ENCODE measurements at places on chromosomes 1 and 21.
A peak's percentile ranks its signal among the peaks of the same experiment; 100 is the strongest.

DNA sequence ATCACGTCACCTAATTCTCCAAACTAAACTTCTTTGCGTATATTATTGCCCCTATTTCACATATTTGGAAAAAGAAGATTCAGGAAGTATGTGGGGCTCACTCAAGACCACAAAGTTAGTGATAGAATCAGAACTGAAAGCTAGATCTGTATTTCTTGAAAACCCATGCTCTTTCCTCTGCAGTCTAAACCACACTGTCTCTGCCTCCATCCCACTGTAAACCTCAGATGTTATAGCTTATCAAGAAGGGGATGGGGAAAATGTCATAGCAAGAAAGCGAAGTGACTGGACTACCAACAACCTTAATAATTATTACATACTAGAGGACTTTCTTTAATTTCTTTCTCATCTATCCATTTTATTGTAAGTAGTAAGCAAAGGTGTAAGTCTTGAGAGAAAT is 257.7 kb upstream of the SGIP1 start:
- no peak for DNase-seq

DNA sequence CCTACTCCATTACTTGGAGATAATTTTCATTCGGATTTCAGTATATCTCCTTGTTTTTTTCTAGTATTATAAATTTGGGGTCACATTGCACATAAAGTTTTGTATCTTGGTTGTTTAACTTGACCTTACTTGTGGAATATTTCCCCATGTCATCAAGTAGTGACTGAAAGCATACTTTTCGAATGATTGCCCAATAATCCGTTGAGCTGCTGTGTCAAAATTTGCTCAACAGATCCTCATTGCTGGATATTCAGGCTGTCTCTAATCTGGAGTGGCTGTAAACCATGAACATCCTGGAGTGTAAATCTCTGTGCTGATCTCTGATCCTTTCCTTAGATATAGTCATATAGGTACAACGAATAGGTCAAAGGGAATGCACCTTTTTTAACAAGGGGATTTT is 4.9 kb downstream of the NIPAL3 start:
- DNase-seq = no peak

DNA sequence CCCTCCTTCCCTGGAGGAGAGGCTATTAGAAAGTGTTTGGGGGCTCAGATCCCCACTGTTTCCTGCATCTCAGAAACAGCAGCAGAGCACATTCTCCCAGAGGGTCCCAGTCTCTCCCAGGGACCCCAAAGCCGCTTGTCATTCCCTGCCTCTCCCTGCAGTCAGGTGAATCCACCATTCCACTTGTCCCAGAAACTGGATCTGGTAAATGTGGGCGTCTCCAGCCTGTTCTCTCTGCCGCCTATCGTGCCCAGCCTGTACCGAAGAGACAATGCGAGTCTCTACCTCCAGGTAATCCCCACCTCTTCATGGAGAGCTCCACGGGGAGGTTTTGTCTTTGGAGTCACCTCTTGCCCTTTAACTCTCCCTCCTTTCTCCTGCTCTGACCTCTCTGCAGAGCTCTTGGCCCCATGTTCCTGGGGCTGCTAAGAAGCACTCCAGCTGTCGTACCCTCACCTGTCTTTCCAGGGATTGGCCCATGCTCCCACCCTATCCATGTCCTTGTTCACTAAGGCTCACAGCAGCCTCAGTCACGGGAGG is 26.9 kb downstream of the INAVA start:
- no peak for DNase-seq

- no peak for DNase-seq
These were observed 6.7 kb upstream of the SAMD11 start for GRCh38 chr1:917076-917459.

GRCh38 chr21:36059823-36060158 is 535 bp downstream of the SETD4 start:
- DNase-seq = no peak

DNA sequence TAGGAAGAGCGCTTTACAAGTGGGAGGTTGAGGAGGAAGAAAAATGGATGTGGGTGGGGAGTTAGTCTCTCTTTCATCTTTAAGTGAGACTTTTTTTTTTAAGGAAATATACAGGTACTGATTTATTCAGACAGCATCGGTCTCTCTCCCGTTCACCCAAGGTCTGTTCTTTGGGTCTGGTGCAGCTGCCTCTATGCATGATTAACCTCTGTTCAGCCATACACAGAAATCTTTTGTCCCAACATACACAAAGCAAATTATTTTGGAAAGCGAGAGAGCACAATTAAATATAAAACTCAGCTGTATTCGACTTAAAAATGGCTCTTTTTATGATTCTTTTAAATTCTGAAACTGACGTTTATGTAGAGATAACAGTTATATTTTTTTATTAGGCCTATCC is 11.0 kb downstream of the PROX1 start:
- DNase-seq = no peak

GRCh38 chr1:91404151-91405012 is at the start of gene HFM1:
Gene HFM1 (minus strand): TSS chr1:91404837. CDS start chr1:91401082, 3,755 bp downstream.
- DNase-seq = peak; percentile 69

- DNase-seq = no peak
These were observed 10.4 kb upstream of the UHMK1 start for GRCh38 chr1:162487241-162487640.

DNA sequence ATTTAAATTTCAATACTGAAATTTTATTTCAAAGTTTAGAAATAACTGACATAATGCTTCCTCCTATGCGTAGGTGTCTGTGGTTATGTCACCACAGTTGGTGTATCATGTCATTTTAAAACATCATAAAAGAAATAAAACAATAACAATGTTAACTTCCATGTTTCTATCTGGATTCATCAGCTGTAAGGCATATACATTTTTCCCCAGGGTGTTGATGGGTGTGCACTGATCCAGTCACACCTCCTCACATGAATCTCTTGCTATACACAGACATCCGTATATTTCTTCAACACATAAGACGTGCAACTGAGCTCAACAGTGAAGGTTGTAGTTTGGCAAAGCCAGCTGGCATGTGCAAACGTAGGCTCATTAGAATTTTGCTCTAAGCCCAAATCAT is 6.2 kb downstream of the KCNA3 start:
- DNase-seq = no peak

DNA sequence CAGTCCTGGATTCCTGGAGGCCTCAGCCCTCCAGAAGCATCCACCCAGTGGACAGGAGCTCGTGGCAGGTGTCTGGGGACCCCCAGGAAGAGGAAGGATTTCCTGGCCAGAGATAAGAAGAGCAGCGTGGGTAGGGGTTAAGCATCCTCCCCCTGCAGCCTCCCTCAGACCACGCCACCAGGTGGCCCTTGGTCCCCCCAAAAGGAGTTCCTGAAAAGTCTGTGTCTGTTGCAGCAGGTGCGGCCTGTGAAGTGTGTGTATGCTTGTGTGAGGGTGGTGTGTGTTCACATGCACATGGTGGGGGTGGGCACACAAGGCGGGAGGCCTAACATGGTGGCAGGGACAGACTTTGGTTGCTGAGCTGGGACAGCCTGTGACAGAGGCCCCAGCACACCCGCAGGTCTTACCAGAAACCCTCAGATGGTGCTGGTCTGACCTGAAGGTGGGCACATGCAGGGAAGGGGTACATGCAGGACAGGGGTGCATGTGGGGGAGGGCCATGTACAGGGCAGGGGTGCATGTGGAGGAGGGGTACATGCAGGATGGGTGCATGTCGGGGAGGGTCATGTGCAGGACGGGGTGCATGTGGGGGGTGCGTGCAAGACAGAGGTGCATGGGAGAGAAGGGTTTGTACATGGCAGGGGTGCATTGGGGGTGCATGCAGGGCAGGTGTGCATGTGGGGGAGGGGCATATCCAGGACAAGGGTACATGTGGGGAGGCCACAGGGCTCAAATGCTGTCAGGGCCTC is 18.2 kb upstream of the RUNX3 start:
- no peak for DNase-seq

DNA sequence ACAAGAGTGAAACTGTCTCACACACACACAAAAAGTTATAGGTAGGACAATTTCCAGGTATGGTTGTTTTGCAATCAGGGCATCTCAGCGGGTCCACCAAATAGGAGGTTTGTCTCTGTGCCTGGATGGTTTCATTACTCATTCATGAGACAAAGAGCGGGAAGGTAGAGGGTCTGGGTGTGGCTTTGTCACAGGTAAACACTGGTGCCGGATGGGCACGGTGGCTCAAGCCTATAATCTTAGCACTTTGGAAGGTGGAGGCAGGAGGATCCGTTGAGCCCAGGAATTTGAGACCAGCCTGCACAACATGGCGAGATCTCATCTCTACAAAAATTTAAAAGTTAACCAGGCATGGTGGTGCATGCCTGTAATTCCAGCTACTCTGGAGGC is 16.3 kb upstream of the ERVH48-1 start:
- no peak for DNase-seq

DNA sequence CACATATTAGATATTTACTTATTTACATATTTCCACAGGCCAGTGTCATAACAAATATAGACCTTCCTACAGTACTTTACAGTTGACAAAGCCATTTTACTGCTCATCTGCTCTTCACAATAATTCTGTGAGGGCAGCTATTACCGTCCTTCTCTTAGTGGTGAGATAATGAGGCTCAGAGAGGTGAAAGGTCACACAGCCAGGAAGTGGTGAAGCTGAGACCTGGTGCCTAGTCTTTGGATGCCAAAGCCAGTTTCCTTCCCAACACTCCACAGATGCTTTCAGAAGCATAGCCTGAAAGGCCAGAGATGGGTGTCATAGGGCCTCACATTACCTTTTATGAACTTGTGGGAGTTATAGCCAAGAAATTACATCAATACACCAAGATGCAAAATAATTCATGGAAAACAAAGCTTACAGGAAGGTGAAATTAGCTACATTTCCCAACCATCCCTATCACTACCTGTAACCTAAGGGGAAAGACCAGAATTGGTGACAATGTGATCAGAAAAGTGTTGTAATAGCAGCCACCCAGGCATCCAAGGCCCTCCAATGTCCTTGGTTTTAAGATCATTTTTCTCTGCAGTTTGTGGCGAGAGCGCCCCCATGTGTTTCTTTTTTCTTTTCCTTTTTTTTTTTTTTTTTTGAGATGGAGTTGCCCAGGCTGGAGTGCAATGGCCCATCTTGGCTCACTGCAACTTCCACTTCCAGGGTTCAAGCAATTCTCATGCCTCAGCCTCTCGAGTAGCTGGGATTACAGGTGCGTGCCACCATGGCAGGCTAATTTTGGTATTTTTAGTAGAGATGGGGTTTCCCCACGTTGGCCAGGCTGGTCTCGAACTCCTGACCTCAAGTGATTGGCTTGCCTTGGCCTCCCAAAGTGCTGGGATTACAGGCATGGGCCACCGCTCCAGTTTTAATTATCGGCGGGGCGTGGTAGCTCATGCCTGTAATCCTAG is 26.5 kb upstream of the RPL11 start:
- no peak for DNase-seq

DNA sequence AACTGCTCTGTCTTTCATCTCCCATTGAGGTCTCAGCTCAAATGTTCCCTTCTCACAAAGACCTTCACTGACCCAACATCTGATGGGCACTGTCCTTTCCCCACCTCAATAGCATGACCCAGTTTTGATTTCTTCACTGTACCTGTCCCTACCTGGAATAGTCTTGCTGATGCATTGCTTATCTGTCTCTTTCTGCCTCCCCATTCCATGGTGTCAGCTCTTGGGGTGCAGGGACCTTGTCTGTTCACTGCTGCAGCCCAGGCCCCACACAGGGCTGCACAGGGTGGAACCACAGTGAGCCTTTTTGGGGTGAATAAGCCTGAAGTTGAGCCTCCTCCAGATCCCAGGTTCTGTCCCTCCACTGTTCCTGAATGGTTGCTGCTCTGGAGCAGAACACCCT is 414.9 kb downstream of the PTPRU start:
- no peak for DNase-seq

GRCh38 chr1:100455478-100456072 is 82.4 kb upstream of the GPR88 start:
- no peak for DNase-seq

GRCh38 chr1:102842606-102843005 is 265.7 kb downstream of the COL11A1 start:
- no peak for DNase-seq

DNA sequence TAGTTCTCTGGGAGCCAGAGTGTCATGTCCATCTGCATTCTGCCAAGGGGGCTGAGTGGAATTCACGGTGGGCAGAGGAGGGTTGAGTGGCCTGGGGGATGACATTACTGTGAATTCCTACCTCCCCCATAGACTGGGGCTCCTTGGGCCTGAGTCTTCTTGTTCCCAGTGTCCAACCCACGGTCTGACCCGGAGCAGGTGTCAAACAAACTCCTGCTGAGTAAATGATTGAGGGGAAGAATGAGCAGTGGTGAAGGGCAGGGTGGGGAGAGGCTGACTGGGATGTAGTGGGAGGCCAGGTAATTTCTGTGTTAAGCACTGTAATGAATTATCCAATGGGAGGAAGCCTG is 597.6 kb downstream of the MATN1 start:
- no peak for DNase-seq

- DNase-seq = no peak
These were observed 33.6 kb upstream of the GNG5 start for GRCh38 chr1:84539972-84540371.

GRCh38 chr1:160567858-160568682 is 11.2 kb downstream of the CD84 start:
- peak; percentile 64 for DNase-seq

DNA sequence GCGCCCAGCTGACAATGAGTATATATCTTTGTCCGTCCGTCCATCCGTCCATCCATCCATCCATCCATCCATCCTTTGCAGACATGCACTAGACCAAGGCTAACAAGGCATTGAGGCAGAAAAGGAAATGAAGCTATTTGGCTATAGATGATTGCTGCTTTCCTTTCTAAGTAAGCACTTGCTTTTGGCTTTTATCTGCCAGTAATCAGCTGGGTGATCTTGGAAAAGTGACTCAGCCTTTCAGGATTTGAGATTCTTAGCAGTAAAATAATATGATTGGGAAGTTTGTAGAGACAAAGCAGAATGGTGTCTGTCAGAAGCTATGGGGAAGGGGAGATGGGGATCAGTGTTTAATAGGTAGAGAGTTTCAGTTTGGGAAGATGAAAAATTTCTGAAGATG is 22.7 kb downstream of the ZFYVE9 start:
- no peak for DNase-seq

- no peak for DNase-seq
These were observed 37.7 kb upstream of the PADI1 start for GRCh38 chr1:17167041-17167785.

DNA sequence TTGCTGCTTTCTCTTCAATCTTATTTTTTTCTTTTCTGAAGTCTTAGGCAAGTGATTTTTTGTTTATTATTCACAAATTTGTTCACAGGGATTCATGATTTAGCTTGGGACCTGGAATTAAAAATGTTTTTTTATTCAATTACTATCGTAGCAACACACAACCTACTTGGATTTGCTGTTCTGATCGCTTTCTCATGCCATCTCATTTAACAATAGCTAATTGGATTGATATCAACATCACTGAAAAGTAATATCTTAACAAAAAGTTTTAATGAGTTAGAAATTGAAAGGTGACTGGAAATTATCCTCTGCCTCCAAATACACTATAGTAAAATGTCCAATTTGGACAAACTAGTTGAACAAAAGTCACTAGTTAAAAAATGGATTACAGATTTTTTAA is 32.4 kb downstream of the MAP3K21 start:
- no peak for DNase-seq

GRCh38 chr1:244796719-244797406 is 38.6 kb upstream of the COX20 start:
- DNase-seq = peak; percentile 43

GRCh38 chr1:88774151-88774556 is 90.1 kb downstream of the PKN2 start:
- DNase-seq = no peak

Measured in KG1 (cell line).